A375 (cell line): ENCODE measurements at places on chromosomes 3 and 15. TPM values are rescaled to one million over a fixed set of nuclear protein-coding genes. Genes with fewer than 3 reads are reported as not detected.

ZBTB47 gene
- 15.3 and 15.7 TPM in 2 replicates for total RNA-seq

KBTBD12 gene
- total RNA-seq, result not detected in 2 replicates

CHL1 gene
- 0.04 and 0.13 TPM in 2 replicates for total RNA-seq

ANKUB1 gene
- not detected in 2 replicates for total RNA-seq

FBXL22 gene
- 0.34 TPM in 2 replicates for total RNA-seq

DYNLT2B gene
- 1.7 and 9.2 TPM in 2 replicates for total RNA-seq

IL5RA gene
- total RNA-seq, result not detected in 2 replicates
